ENCODE measurements at places on chromosomes 4 and X. TPM values are rescaled to one million over a fixed set of nuclear protein-coding genes. Genes with fewer than 3 reads are reported as not detected.

- H3K27ac ChIP-seq = no peak overlapping the region
- H3K36me3 ChIP-seq = no peaks in the 10 kb centered on the region
- peaks cover under 1% of the 10 kb centered on the region for H3K4me1 ChIP-seq
- DNase-seq = peak; percentile 39
- H3K27me3 ChIP-seq = no peaks in the 10 kb centered on the region
- no peak overlapping the region for H3K4me3 ChIP-seq
These were observed 122.2 kb downstream of the SHROOM4 start for GRCh38 chrX:50691820-50692219.

DNA sequence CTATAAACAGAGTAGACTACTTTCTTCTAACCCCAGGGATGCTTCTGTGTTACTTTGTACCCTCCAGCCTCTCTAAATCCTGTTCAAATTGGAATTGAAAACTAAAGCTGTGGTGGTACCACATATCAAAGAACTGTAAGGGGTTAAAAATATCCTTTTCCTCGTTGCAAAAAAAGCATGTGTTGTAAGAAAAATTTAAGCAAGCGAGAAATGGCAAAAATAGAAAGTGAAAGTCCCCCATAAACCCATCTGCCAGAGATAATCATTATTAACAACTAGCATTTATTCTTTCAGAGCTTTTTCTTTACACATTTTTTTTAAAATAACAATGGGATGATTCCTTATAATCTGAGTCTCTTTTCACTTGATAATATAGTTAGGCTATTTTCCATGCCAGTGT, 40.6 kb downstream of the TMEM164 start:
- H3K27ac ChIP-seq = no peak overlapping the region
- no peaks in the 10 kb centered on the region for H3K27me3 ChIP-seq
- peaks cover 2% of the 10 kb centered on the region for H3K4me1 ChIP-seq
- no peak overlapping the region for H3K4me3 ChIP-seq
- no peaks in the 10 kb centered on the region for H3K36me3 ChIP-seq
- no peak for DNase-seq

DNA sequence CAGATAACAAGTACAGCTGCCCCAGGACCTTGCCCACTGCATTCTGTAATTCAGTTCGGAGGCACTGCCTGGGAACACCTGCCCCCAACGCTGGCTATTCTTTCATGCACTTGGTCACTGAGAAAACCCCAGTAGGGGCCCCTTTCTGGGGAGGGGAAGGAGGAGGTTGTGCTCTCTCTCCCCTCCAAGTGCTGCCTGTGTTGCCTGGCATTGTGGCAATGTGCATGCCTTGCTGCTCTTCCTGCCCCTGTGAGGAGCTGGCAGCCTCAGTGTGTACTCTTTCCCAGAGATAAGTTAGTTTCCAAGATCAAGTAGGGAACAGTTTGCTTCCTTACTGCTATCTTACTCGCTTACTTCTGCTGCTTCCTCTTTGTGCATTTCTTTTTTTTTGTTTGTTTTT, 90.8 kb downstream of the AASDH start:
- no peaks in the 10 kb centered on the region for H3K36me3 ChIP-seq
- no peak overlapping the region for H3K27ac ChIP-seq
- H3K4me1 ChIP-seq = no peaks in the 10 kb centered on the region
- no peak for DNase-seq
- H3K4me3 ChIP-seq = no peak overlapping the region

- no peaks in the 10 kb centered on the region for H3K4me1 ChIP-seq
- DNase-seq = no peak
- H3K27me3 ChIP-seq = no peaks in the 10 kb centered on the region
- H3K27ac ChIP-seq = no peak overlapping the region
- no peaks in the 10 kb centered on the region for H3K36me3 ChIP-seq
These were observed 210.4 kb downstream of the KLHL4 start for GRCh38 chrX:87728024-87728423.

DNA sequence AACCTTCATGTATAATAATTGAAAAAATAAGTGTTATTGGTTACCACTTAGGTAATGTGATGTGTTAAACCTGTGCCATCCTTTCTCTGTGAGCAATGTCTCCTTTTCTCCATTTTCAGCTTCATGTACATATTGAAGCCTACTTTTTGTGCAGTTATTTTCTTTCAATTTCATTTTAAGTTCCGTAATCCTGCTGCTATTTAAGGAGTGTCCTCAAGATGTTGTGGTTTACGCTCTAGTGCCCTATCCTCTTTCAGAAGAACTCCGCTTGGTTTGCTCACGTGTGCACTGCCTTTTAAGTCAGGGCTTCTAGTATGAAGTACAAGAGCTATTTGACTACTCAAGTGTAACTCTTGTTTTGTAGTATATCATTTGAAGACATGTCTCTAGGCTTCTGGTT, 2253.2 kb upstream of the TENM3 start:
- H3K4me3 ChIP-seq = no peak overlapping the region
- no peaks in the 10 kb centered on the region for H3K36me3 ChIP-seq
- no peak for DNase-seq
- no peaks in the 10 kb centered on the region for H3K27me3 ChIP-seq
- H3K27ac ChIP-seq = no peak overlapping the region

GRCh38 chr4:141339391-141339790, 118.7 kb downstream of the ZNF330 start:
- H3K27ac ChIP-seq = peak overlapping the region; percentile 88
- peaks cover 24% of the 10 kb centered on the region for H3K4me1 ChIP-seq
- no peaks in the 10 kb centered on the region for H3K27me3 ChIP-seq
- peaks cover 6% of the 10 kb centered on the region for H3K36me3 ChIP-seq
- DNase-seq = no peak

GRCh38 chr4:30538794-30539193, 181.4 kb upstream of the PCDH7 start:
- H3K4me1 ChIP-seq = no peaks in the 10 kb centered on the region
- DNase-seq = no peak
- H3K4me3 ChIP-seq = no peak overlapping the region
- H3K27ac ChIP-seq = no peak overlapping the region

DNA sequence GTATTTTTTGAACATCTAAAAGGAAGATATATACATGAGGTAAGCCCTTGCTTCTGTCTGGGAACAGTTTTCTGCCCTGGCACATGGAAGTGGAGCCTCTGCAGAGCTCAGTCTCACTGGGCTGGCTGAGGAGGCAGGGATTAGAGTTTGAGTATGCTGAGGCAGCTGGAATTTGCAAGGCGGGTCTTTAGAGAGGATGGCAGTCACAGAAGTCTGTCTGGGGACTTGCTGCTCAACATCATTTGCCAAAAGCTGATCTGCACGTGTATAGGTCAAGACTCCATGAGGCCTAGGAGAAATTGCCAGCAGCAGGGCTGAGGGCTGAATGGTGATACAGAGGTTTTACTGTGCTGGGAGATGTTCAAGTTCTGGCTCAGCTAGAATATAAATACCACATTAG, 163.6 kb upstream of the ANK2 start:
- H3K4me3 ChIP-seq = no peak overlapping the region
- no peaks in the 10 kb centered on the region for H3K36me3 ChIP-seq
- no peak overlapping the region for H3K27ac ChIP-seq
- no peak for DNase-seq

ZC4H2 gene
- total RNA-seq = 16.4 TPM

DNA sequence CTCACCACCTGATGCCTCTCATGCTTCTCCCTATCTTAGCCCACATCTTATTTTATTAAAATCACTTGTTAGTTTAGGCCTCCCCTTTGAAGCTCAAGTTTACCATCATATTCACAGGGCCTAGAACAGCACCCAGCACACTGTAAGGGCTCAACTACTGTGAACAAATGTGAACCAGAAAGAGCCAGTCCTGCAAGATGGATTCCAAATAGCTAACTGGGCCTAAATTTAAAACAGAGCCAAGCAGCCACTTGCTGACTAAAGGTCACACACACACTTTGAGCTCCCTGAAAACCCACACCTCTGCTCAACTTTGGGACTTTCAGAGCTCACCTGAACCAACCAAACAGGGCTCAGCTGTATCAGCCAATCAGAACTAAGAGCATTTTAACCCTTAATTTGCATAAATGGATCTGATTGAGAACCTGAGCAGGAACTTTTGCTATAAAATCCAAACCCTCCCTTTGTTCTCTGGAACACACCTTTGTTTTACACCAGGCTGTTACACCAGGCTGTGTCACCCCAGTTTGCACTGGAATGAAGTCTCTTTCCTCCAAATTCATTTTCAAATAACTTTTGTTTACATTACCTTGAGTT, 62.1 kb upstream of the EXOC1L start:
- H3K4me3 ChIP-seq = no peak overlapping the region
- DNase-seq = no peak
- no peaks in the 10 kb centered on the region for H3K27me3 ChIP-seq
- H3K27ac ChIP-seq = peak overlapping the region; percentile 23
- no peaks in the 10 kb centered on the region for H3K36me3 ChIP-seq

- no peaks in the 10 kb centered on the region for H3K36me3 ChIP-seq
- no peak for DNase-seq
- no peaks in the 10 kb centered on the region for H3K27me3 ChIP-seq
- H3K4me1 ChIP-seq = no peaks in the 10 kb centered on the region
- no peak overlapping the region for H3K4me3 ChIP-seq
- no peak overlapping the region for H3K27ac ChIP-seq
These were observed 532.8 kb downstream of the GBA3 start for GRCh38 chr4:23225564-23225963.

SMARCAD1 gene
- 15.8 TPM for total RNA-seq

DNA sequence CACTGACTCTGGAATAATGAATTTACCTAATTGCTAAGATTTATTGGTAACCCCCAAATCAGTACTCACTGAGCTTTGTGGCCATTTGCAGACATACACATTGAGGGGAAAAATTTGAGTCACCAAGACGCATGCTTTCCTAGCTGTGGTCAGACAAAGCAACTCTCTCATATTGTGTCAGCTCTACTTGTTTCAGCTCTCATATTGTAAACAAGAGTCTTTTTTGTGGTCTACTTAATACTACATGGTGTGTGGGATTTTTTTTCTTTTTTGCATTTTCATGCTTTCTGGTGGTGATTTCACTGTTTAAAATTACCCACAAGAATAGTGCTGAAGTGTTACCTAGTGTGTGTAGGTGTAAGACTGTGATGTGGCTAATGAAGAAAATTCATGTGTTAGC, 428.2 kb upstream of the GALNT7 start:
- no peak overlapping the region for H3K4me3 ChIP-seq
- no peaks in the 10 kb centered on the region for H3K36me3 ChIP-seq
- no peak overlapping the region for H3K27ac ChIP-seq
- no peak for DNase-seq
- H3K27me3 ChIP-seq = no peaks in the 10 kb centered on the region
- H3K4me1 ChIP-seq = no peaks in the 10 kb centered on the region

- no peaks in the 10 kb centered on the region for H3K27me3 ChIP-seq
- DNase-seq = no peak
- H3K27ac ChIP-seq = no peak overlapping the region
- no peak overlapping the region for H3K4me3 ChIP-seq
- H3K4me1 ChIP-seq = no peaks in the 10 kb centered on the region
These were observed 13.4 kb downstream of the GIMD1 start for GRCh38 chr4:106355193-106355592.

PPP1R3F gene
- 14.7 TPM for total RNA-seq

DNA sequence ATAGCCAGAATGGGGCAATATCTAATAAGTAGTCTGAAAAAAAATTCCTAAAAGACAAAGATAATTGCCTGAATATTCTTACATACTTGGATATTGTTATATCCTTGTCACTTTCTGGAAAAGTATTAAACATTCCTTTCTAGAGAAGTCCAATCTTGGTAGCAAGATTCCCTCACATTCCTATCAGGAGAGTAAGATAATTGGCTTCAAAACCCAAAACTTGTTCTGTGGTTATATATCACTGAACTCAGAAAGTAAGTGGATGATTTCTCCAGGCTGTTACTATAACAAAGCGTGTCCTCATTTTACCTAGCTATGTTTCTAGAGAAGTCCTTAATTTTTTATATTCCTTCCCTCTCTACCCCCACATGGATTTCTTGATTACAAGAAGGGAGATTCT, 46.0 kb upstream of the TEX13A start:
- no peaks in the 10 kb centered on the region for H3K4me1 ChIP-seq
- DNase-seq = no peak
- H3K27me3 ChIP-seq = no peaks in the 10 kb centered on the region
- no peak overlapping the region for H3K27ac ChIP-seq
- no peaks in the 10 kb centered on the region for H3K36me3 ChIP-seq

GRCh38 chr4:86791126-86791525, 58.1 kb downstream of the SLC10A6 start:
- peaks cover 12% of the 10 kb centered on the region for H3K36me3 ChIP-seq
- no peak for DNase-seq
- no peaks in the 10 kb centered on the region for H3K4me1 ChIP-seq
- H3K27me3 ChIP-seq = no peaks in the 10 kb centered on the region
- H3K4me3 ChIP-seq = no peak overlapping the region

ZCCHC18 gene
- total RNA-seq = 0.52 TPM

DNA sequence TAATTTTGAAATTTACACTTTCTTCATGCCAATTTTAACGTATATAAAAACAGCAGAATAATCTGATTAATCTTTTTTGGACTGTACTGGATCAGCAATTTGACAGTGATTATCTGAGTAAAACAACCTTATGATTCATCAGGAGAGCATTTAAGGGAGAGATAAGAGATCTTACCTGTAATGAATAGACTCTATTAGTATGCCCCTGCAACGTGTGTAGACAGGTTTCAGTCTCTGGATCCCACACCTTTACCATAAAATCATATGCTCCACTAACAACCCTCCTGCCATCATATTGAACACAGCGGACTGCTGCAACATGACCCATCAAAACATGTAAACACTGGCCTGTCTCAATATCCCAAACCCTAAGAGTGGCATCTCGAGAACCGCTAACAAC, 210.1 kb downstream of the FBXW7 start:
- DNase-seq = no peak
- no peaks in the 10 kb centered on the region for H3K4me1 ChIP-seq
- H3K27me3 ChIP-seq = no peaks in the 10 kb centered on the region
- no peak overlapping the region for H3K4me3 ChIP-seq

SSX4 gene
- not detected for total RNA-seq

GRCh38 chrX:133314281-133314680, 96.1 kb upstream of the TFDP3 start:
- H3K27ac ChIP-seq = no peak overlapping the region
- no peaks in the 10 kb centered on the region for H3K4me1 ChIP-seq
- no peak overlapping the region for H3K4me3 ChIP-seq
- no peaks in the 10 kb centered on the region for H3K36me3 ChIP-seq
- H3K27me3 ChIP-seq = no peaks in the 10 kb centered on the region
- no peak for DNase-seq

GRCh38 chr4:125070861-125071260, 243.9 kb upstream of the FAT4 start:
- H3K27ac ChIP-seq = no peak overlapping the region
- H3K4me1 ChIP-seq = no peaks in the 10 kb centered on the region
- no peaks in the 10 kb centered on the region for H3K27me3 ChIP-seq
- no peak overlapping the region for H3K4me3 ChIP-seq

GRCh38 chrX:96776966-96777365, 92.3 kb downstream of the DIAPH2 start:
- DNase-seq = no peak
- no peaks in the 10 kb centered on the region for H3K4me1 ChIP-seq
- no peaks in the 10 kb centered on the region for H3K36me3 ChIP-seq
- no peak overlapping the region for H3K4me3 ChIP-seq
- no peak overlapping the region for H3K27ac ChIP-seq

GRCh38 chrX:47620303-47620685, 637 bp upstream of the SYN1 start:
- H3K4me3 ChIP-seq = peak overlapping the region; percentile 26
- peaks cover 70% of the 10 kb centered on the region for H3K27me3 ChIP-seq
- peaks cover 8% of the 10 kb centered on the region for H3K4me1 ChIP-seq
- H3K36me3 ChIP-seq = peaks cover 19% of the 10 kb centered on the region

All from Calu3 (cell line).